GM12865 (cell line): ENCODE measurements at places on chromosomes 11 and 22.
A peak's percentile ranks its signal among the peaks of the same experiment; 100 is the strongest.

GRCh38 chr11:126378763-126379162, 23.3 kb downstream of the ST3GAL4 start:
- no peak for DNase-seq

DNA sequence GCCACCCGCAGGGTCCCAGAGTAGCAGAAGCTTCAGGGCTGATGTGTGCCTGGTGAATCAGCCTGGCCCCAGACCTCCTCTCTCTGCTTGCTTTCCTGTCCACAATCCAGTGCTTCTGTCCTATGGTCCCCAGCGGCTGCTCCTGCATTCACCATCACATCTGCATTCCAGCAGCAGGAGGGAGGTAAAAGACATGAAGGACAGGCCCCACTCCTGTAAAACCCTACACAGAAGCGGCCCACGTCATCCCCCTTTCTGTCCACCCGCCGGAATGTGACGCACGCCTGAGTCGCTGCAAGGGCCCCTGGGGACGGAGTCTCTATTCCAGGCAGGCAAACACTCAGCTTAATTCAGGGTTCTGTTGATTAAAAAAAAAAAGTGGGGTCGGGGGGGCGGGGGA, 58.3 kb downstream of the CDKN1C start:
- no peak for DNase-seq

DNA sequence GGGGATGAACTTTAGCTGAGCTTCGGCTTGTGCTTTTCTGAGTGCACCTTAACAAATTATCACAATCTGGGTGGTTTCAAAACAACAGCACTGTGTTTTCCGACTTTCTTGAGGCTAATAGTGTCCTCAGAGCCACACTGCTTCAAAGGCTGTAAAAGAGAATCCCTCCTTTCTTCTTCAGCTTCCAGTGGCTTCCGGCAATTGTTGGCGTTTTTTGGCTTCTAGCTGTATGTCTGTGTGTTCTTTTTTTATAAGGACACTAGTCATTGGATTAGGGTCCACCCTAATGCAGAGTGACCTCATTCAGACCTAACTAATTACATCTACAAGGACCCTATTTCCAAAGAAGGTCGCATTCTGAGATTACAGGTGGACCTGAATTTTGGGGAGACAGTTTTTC, 30.6 kb downstream of the KIAA1671 start:
- no peak for DNase-seq

- no peak for DNase-seq
Observed at GRCh38 chr11:72009156-72009555, 10.4 kb downstream of the IL18BP start.

DNA sequence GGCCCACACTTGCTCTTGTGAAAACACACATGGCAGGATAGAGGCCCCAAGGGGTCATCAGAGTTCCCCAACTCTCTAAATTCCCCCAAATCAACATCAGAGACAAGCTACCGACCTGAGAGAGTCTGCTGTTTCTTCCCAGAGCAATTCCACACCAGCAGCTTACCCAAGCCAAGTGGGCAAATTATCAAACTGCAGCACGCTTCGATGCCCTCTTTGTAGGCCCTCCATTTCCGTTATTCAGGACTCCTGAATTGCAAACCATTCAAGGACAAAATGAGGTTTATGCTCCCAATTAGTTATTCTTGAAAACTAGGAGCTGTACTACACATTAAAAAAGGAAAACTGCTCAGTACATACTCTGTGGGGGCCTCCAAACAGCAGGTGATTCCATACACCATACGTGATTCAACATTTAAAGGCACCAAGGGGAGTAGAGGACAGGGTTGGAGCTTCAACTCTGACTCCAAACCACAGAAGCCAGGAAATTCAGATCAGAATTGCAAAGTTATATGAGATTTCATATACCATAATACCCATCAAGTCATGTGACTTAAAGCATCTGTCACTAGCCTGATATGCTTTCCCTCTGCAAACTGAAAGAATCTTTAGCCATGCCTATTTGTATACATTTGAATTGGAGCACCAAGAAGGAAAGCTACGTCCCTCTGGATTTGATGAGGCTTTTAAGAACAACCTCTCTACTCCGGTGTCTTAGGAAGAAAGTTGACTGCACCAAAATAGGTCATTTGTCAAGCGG, 234.8 kb downstream of the CADM1 start:
- no peak for DNase-seq

- DNase-seq = no peak
Observed at GRCh38 chr11:95453616-95454171, 222.7 kb upstream of the SESN3 start.

GRCh38 chr11:1674173-1675131, 22.5 kb upstream of the KRTAP5-6 start:
- DNase-seq = no peak

GRCh38 chr11:80816966-80817365, 1376.1 kb upstream of the TENM4 start:
- peak; percentile 48 for DNase-seq

- DNase-seq = no peak
Observed at GRCh38 chr11:70290361-70291065, 20.0 kb downstream of the PPFIA1 start.

- DNase-seq = no peak
Observed at GRCh38 chr22:45612451-45612901, 59.2 kb upstream of the ATXN10 start.

DNA sequence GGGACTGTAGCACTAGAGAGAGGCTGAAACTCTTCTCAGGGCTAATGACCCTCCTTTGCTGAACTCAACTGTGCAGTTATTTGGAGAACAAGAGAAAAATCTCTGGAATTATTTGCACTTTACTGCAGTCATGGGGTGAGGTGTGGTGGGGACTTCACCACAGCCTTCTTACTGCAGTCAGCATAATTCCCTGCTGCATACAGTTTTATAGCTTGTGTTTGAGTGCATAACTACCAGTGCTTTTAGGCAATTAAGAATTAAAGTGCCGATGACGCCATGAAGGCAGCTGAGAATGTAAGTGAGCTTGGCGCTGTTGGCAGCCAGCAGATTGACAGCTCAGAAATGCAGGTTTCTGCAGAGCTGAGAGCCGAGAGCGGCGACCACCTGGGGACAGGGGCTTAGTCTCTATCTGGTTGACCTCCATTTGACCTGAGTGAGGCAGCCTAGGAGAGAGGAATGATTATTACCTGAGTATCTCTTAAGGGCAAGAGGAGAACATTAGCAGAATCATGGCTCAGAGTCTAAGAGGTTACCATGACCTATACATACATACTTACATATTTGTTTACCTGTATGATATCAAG, 830.0 kb downstream of the NTM start:
- no peak for DNase-seq

GRCh38 chr22:24566899-24567511, 11.2 kb downstream of the SNRPD3 start:
- no peak for DNase-seq
